ENCODE measurements at places on chromosomes 6 and 20.

DNA sequence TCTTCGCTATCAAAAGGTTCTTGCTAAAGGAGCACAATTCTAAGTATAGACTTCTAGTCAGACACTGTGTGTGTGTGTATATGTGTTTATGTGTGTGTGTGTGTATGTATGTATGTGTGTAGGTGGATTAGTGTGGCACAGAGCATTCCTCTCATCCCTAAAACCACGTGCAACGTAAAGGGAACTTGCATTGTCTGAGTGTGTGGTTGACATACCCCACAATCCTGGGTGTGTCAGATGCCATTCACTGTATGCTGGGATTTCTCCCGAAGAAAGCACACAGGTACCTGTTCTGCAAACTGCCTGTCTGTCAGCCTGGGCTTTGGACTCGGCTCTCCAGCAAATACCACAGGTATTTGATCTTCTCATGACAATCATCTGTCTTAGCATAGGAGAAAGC, 42.3 kb upstream of the TBC1D7 start:
- DNase-seq: no peak

- no peak for DNase-seq
These were observed 367.2 kb downstream of the EPM2A start for GRCh38 chr6:145368075-145368474.

DNA sequence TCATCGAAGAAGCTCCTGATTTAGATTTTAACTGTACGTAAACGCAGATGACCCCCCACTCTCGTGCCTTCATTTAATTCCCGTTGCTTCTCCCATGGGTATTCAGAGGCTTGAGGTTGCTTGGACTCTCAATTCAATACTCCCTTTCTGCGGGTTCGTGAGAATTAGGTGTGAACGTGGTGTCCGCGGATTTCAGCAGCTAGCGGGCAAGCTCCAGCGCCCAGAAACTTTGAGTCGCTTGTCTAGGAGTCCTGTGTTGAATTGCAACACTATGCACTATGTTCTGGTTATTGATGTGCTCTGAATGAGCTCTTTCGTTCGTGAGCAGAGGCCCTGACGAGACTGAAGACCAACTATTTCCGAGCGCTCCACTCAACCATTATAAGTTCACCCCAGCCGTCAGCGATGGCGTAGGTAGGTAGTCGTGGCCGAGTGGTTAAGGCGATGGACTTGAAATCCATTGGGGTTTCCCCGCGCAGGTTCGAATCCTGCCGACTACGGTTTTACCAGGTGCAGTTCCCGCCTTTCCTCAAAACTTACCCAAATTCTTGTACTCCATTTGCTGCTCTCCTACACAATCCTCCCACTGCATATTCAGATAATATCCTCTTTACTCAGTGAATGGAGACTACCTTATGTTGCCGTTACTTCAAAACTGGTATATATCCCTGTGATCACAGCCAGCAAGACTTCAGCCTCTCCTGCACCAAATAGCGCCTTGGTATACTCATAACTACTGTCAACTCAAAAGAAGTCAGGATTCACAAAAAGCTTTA, 72.6 kb upstream of the ZNF184 start:
- DNase-seq: no peak

DNA sequence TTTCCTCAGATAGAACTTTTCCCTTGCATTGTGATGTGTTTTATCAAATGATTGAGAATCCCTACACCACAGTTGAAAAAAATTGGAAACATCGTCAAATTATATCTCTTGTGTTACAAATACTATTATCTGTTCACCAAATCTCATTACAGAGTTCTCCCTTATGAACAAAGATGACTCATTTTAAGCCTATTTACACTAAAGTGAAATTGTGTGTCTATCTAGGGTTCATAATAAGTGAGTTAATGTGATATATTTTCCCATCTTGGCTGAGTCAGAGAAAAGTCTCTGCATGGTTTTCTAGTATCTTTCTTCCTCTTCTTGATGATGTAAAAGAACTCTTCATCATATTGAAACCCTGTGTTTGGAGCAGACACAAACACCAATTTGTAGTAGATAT, 1263.3 kb upstream of the EYS start:
- DNase-seq: no peak

GRCh38 chr6:73234733-73235132, 9.4 kb upstream of the KHDC1L start:
- DNase-seq: no peak

- DNase-seq: no peak
These were observed 587.2 kb downstream of the PRKN start for GRCh38 chr6:162140251-162140852.

GRCh38 chr6:33040157-33040556, 30.8 kb upstream of the HLA-DOA start:
- no peak for DNase-seq

DNA sequence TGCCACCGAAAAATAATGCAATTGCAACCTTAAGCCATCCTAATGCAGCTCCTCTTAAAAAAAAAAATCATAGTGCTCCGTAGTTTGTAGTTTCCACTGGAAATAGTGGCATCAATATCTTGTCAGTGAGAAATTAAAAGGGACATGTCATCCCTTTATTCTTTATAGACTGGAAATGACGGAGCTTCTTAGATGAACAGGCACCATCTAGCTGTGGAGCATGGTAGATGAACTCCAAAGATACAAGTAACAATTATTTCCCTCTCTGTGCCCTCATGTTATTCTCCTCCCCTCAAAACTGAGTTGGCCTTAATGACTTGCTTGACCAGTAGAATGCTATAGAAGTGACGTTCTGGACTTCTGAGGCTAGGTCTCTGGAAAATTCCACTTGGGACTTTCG, 268.1 kb upstream of the SPTLC3 start:
- DNase-seq: no peak

DNA sequence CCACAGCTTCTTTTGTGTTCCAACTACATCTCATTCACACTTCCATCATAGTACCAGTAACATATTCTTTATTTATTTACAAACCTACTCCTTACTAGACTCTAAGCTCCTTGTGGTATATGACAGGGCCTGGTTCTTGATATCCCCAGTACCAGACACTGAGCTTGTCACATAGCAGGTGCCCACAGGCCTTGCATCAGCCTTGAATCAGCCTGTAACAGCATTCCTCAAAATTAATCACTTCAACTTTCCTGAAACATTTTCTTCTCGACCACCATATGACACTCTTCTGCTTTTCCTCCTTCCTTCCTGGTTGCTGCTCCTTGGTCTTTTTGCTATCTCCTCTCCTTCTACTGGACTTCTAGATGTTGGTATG, 24.7 kb upstream of the SRPK1 start:
- no peak for DNase-seq

GRCh38 chr20:3459881-3460307, 10.9 kb upstream of the ATRN start:
- no peak for DNase-seq

- DNase-seq: no peak
These were observed 405.7 kb downstream of the RNF144B start for GRCh38 chr6:18792866-18793265.

DNA sequence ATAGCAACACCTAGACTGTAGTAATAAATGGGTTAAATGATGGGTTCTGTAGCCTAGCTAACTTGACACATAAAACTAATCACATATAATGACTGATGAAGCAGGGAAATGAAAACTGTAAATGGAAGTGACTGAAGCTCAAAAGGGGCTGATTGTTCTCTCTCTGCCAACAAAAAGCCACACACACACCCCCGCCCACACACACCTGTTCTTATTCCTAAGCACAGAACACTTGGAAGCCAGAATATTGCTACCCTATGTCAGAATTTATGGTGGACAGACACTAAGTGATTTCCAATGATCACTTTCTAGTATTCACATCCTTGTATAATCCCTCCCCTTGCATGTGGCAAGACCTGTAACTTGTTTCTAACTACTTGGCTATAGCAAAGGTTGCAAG, 603.5 kb downstream of the UTRN start:
- DNase-seq: no peak

- DNase-seq: no peak
These were observed 137.0 kb upstream of the BMP2 start for GRCh38 chr20:6630514-6630913.

GRCh38 chr6:29466241-29466640, 9.3 kb downstream of the OR2H1 start:
- no peak for DNase-seq

- no peak for DNase-seq
These were observed 25.1 kb downstream of the ZC3H12D start for GRCh38 chr6:149459761-149460160.

DNA sequence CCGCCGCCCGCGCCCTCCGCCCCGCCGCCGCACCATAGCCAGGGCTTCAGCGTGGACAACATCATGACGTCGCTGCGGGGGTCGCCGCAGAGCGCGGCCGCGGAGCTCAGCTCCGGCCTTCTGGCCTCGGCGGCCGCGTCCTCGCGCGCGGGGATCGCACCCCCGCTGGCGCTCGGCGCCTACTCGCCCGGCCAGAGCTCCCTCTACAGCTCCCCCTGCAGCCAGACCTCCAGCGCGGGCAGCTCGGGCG, 1.5 kb downstream of the FOXC1 start:
- DNase-seq: no peak

GRCh38 chr6:118092086-118092485, 185.0 kb downstream of the SLC35F1 start:
- DNase-seq: no peak

GRCh38 chr6:168281826-168282225, 37.8 kb downstream of the DACT2 start:
- DNase-seq: no peak

DNA sequence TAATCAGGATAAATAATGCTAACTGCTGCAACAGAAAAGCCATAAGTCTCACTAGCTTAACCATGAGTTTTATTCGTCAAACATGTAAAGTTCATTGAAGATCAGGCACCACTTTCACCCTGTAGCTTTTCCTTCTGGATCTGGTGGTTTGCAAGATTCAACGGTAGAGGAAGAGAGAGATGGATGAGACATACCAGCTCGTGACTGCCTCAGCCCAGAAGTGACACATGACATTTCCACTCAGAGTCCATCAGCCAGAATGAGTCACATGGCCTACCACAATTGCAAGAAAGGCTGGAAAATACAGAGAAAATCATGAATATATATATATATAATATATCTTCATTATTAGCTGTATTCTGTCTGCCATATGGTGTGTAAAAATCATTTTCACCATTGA, 29.0 kb downstream of the SPTLC3 start:
- no peak for DNase-seq

GRCh38 chr20:32063695-32064094, 11.7 kb downstream of the HCK start:
- no peak for DNase-seq

DNA sequence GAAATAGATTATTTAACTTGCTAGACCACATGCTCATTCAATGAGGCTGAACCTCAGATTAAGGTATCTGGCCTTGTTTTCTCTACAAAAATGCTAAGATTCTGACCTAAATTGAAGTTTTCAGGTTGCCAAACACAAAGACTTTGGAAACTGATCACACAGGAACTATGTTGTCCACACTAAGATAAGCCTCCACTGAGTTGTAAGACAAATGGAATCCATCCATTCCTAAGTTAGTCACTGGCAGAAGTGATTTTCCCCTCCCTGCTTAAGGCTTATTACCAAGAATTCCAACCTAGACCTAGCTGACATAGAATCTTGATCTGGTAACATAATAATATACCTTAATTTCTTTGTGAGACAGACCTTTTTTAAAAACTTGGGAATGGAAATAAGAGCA, 608.1 kb downstream of the TENT5A start:
- DNase-seq: no peak

DNA sequence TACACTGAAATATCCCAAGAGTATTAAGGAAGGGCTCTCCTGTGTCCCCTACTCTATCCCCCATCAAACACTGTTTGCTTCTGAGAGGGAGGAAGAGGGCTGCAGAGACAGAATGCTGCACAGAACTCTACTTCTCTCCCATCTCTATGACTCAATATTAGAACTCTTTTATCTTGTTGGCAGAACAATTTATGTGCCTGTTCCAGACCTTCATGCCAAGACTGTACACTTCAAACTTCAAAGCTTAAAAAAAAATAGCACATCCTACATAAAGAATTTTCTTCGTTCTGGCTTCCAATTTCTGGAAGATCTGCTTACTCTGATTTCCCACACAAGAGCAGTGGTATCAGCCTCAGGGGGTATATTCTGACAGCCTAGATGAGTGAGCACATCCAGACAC, 19.6 kb upstream of the GPR63 start:
- DNase-seq: no peak

Data from SHP77 treated with DMSO at 0.1 percent for 48 hours (cell line).